ENCODE measurements at places on chromosomes 4 and X. TPM values are rescaled to one million over a fixed set of nuclear protein-coding genes. Genes with fewer than 3 reads are reported as not detected.

PPP3CA gene
- 29.0 TPM for total RNA-seq

KCTD8 gene
- not detected for total RNA-seq

CFAP97 gene
- total RNA-seq = 16.9 TPM

NPY1R gene
- total RNA-seq = 0.03 TPM

YIPF7 gene
- total RNA-seq = not detected

Data from A549 treated with DMSO at 1 μM for 4 hours (cell line).